ENCODE measurements at places on chromosomes 11 and 22. TPM values are rescaled to one million over a fixed set of nuclear protein-coding genes. Genes with fewer than 3 reads are reported as not detected.

The MRGPRF gene
- total RNA-seq: 0.76 TPM

The MRPL11 gene
- total RNA-seq: 126 TPM

The FKBP2 gene
- total RNA-seq: 69.2 TPM

The C11orf91 gene
- 0.54 TPM for total RNA-seq

The OR6A2 gene
- 0.22 TPM for total RNA-seq

The RFPL2 gene
- total RNA-seq: 0.61 TPM

The ENTHD1 gene
- not detected for total RNA-seq

The BARX2 gene
- 0.12 TPM for total RNA-seq

The CCDC89 gene
- 0.22 TPM for total RNA-seq

The IRAG1 gene
- total RNA-seq: 3.7 TPM

The GSTT2B gene
- 14.3 TPM for total RNA-seq

The APOA4 gene
- total RNA-seq: not detected

The MS4A15 gene
- 1.5 TPM for total RNA-seq

- peaks cover 28% of the 10 kb centered on the region for H3K4me1 ChIP-seq
- no peaks in the 10 kb centered on the region for H3K27me3 ChIP-seq
- no peaks in the 10 kb centered on the region for H3K36me3 ChIP-seq
- no peak overlapping the region for H3K4me3 ChIP-seq
Measured at GRCh38 chr11:119730789-119731386, 1.9 kb upstream of the NECTIN1 start.

GRCh38 chr11:122375687-122376399 lies 259.8 kb upstream of the BLID start:
- H3K4me1 ChIP-seq: peaks cover 11% of the 10 kb centered on the region
- H3K27ac ChIP-seq: no peak overlapping the region
- peak; percentile 54 for DNase-seq
- no peaks in the 10 kb centered on the region for H3K27me3 ChIP-seq

DNA sequence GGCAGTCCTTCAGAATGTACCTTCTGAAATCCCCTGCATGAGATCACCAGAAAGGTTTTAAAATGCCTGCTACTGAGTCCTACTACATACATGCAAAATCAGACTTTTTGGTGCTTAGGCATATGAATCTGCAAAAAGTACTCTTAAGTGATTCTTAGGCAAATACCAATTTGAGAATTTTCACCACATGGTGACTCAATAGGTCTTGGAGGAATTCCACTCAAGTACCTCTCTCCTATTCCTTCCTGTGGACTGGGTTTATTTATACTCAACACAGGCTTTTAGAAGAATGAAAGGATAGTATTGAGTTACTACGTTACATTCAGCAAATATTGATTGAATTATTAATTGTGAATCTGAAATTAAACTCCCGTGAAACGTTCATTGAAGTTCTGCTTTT lies 223.9 kb downstream of the CNTN5 start:
- H3K27me3 ChIP-seq: no peaks in the 10 kb centered on the region
- DNase-seq: no peak
- H3K36me3 ChIP-seq: no peaks in the 10 kb centered on the region
- no peaks in the 10 kb centered on the region for H3K4me1 ChIP-seq

- DNase-seq: no peak
- no peaks in the 10 kb centered on the region for H3K36me3 ChIP-seq
- H3K4me1 ChIP-seq: no peaks in the 10 kb centered on the region
- no peaks in the 10 kb centered on the region for H3K27me3 ChIP-seq
- no peak overlapping the region for H3K27ac ChIP-seq
Measured at GRCh38 chr11:75301601-75302345, 49.7 kb downstream of the ARRB1 start.

- DNase-seq: no peak
- H3K4me3 ChIP-seq: no peak overlapping the region
- peaks cover 22% of the 10 kb centered on the region for H3K4me1 ChIP-seq
- H3K36me3 ChIP-seq: no peaks in the 10 kb centered on the region
- H3K27ac ChIP-seq: no peak overlapping the region
Measured at GRCh38 chr22:19889951-19890350, 35.3 kb upstream of the GNB1L start.

DNA sequence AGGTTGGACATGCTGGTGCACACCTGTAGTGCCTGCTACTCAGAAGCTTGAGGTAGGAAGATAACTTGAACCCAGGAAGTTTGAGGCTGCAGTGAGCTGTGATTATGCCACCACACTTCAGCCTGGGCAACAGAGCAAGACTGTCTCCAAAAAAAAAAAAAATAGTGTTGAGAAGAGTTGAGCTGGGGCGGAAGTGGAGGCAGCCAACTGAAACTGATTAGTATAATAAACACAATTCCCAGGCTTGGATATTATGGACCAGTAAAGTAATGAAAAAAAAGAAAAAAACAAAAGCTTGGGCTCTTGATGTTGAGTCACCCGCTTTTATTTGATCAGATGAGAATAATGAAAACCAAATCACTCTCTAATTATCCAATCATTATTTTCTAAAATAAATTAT lies 21.0 kb downstream of the LDLRAD3 start:
- H3K4me3 ChIP-seq: no peak overlapping the region
- no peaks in the 10 kb centered on the region for H3K4me1 ChIP-seq

DNA sequence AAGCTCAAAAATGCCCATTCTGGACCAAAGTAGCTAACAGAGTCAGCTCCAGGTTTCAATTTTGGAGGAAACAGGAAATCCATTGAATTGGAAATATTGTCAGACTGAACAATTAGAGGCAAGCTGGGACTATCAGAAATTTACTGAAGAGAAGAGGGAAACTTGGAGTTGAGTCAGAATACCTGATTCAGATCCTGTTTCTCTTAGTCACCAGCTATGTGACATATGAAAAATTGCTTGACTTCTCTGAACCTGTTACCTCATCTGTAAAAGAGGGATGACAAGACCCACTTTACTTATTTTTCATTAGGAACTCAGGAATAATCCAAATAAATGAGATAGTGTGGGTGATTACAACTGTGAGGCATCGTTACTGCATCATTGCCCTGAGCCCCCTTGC lies 148.9 kb upstream of the CADM1 start:
- H3K36me3 ChIP-seq: no peaks in the 10 kb centered on the region
- no peaks in the 10 kb centered on the region for H3K27me3 ChIP-seq
- DNase-seq: no peak
- no peak overlapping the region for H3K4me3 ChIP-seq

GRCh38 chr11:33296695-33297094 lies 39.5 kb downstream of the HIPK3 start:
- no peak for DNase-seq
- no peaks in the 10 kb centered on the region for H3K36me3 ChIP-seq

DNA sequence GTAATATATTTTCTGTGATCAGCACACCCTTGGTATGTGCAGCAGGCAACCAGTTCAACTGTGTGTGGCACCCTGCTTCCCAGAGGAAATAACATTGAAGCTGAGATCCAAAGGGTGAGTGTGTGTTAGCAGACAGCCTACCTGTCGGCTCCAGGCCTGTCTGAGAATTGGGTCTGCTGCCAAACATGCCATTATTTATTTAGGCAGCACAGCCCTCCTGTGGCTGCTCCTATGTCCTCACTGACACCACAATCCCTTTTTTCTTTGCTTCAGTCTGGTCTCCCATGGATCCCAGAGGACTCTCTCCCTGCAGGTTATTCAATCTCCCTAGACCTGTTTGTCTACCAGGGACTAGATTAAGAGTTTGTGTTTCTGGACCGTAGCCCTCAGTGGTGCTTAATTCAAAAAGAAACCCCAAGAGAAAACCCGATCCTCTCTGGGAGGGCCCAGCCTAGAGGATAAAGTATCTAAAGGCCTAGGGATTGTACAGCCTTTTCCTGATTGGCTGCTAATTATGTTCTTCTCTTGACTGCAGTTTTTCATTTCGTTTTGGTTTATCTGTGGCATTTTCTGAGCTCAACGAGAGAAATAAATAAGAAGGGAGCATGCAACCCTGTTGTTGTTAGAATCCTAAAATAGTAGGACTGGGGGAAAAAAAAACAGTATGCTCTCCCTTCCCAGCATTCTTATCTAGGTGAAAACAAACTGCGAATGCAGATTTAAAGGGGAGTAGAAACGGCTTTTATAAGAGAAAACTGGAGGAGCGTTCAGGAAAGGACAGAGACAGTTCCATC lies 24.1 kb downstream of the KCNE3 start:
- no peaks in the 10 kb centered on the region for H3K27me3 ChIP-seq
- H3K27ac ChIP-seq: no peak overlapping the region
- DNase-seq: peak; percentile 19
- 0 out of 2 replicates have a peak, but pooled peaks cover 8% of the 10 kb centered on the region for H3K4me1 ChIP-seq

DNA sequence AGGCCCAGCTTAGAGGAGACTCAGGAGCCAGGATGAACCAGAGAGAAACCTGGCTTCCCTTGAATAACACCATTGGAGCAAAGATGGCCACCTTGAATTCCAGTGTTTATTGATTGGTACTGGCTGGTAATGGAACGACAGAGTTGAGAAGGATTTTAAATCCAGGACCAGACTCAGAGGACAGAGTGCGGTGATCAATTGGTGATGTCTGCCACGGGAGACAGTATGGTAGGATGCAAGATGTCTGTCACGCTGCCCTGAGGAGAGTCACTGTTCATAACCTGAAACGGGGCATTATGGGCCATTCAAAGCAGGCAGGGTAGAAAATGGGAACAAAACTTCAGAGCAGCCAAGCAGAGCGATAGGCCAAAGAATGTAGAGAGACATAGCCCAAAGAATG lies 55.4 kb upstream of the ISX start:
- H3K36me3 ChIP-seq: no peaks in the 10 kb centered on the region
- no peak overlapping the region for H3K27ac ChIP-seq
- H3K4me1 ChIP-seq: no peaks in the 10 kb centered on the region
- H3K4me3 ChIP-seq: no peak overlapping the region
- no peak for DNase-seq

GRCh38 chr11:65546217-65546958 lies 11.8 kb downstream of the LTBP3 start:
- H3K27me3 ChIP-seq: no peaks in the 10 kb centered on the region
- H3K4me1 ChIP-seq: peaks cover 18% of the 10 kb centered on the region
- DNase-seq: peak; percentile 50

DNA sequence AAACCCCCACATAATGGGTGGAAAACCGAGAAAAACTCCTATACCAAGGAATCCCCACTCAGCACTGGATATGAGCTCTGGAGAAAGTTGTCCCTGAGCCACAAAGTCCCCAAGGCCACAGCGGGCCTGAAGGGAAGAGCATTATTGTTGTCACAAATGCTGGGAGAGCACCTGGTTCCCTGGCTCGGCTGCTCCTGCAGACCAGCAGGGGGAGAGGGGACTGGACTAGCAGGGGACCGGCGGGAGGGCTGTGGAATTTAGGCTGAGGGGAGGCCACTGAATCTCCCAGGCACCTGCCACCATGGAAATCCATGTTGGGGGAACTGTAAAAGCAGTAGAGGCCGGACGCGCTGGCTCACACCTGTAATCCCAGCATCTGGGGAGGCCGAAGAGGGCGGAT lies 7.0 kb downstream of the PC start:
- H3K27me3 ChIP-seq: no peaks in the 10 kb centered on the region
- H3K36me3 ChIP-seq: no peaks in the 10 kb centered on the region
- H3K4me3 ChIP-seq: no peak overlapping the region

- no peak for DNase-seq
- H3K4me3 ChIP-seq: no peak overlapping the region
- no peaks in the 10 kb centered on the region for H3K36me3 ChIP-seq
- no peaks in the 10 kb centered on the region for H3K4me1 ChIP-seq
Measured at GRCh38 chr11:112822478-112823274, 138.5 kb upstream of the NCAM1 start.

GRCh38 chr11:128412847-128413791 lies 174.2 kb downstream of the ETS1 start:
- no peak overlapping the region for H3K27ac ChIP-seq
- peaks cover 30% of the 10 kb centered on the region for H3K27me3 ChIP-seq
- H3K4me1 ChIP-seq: no peaks in the 10 kb centered on the region
- H3K4me3 ChIP-seq: no peak overlapping the region

- no peak for DNase-seq
- H3K27me3 ChIP-seq: no peaks in the 10 kb centered on the region
- H3K4me3 ChIP-seq: no peak overlapping the region
- no peaks in the 10 kb centered on the region for H3K36me3 ChIP-seq
- H3K4me1 ChIP-seq: no peaks in the 10 kb centered on the region
Measured at GRCh38 chr11:21411597-21411996, 742.2 kb downstream of the NELL1 start.

- H3K4me1 ChIP-seq: peaks cover 3% of the 10 kb centered on the region
- no peak overlapping the region for H3K4me3 ChIP-seq
- DNase-seq: no peak
- no peak overlapping the region for H3K27ac ChIP-seq
- H3K27me3 ChIP-seq: no peaks in the 10 kb centered on the region
- H3K36me3 ChIP-seq: peaks cover 33% of the 10 kb centered on the region
Measured at GRCh38 chr22:42214633-42215415, 55.6 kb downstream of the TCF20 start.

DNA sequence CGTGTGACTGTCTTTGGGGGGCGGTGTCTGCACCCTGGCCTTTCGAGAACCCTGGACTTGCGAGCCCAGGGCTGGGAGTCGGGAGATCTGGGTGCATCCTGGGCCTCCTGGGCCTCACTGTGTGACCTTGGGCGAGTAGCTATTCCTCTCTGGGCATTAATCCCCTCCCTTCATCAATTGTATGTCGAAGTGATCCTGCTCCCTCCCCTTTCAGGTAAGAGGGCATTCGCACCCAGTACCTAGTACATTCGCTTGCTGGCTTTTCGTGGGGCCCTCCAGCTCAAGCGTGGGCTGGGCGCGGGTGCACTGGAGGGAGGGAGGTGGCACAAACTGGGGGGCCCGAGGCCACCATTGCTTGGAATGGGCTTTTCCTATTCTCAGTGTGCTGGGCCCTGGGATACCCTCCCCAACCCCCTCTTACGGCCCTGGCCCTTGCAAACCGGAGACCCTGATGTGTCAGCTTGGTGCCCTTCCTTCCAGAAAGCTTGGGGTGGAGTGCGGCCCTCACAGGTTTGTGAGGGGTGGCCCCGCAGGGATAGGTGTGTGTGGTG lies 530 bp downstream of the USP35 start:
- DNase-seq: no peak
- no peaks in the 10 kb centered on the region for H3K27me3 ChIP-seq
- H3K27ac ChIP-seq: no peak overlapping the region
- H3K4me1 ChIP-seq: peaks cover 42% of the 10 kb centered on the region
- H3K4me3 ChIP-seq: peak overlapping the region; percentile 66
- H3K36me3 ChIP-seq: no peaks in the 10 kb centered on the region

DNA sequence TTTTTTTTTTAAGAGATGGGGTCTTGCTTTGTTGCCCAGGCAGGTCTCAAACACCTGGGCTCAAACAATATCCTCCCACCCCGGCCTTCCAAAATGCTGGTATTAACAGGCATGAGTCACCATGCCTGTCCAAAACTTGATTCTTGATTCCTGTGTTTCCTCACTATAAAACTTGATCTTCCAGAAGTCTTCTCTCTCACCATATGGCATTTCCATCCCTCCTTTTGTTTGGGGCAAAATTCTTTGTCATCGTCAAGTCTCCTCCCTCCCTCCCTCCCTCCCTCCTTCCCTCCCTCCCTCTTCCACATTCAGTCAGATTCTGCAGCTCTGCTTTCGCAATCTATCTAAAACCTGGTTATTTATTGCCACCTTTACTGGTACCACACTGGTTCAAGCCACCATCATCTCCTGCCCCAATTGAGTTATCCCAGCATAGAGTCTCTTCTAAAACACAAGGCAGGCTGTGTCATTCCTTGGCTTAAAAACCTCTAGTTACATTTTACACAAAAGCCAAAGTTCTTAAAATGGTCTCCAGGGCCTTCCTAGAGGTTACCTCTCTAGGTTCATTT lies 65.0 kb upstream of the HORMAD2 start:
- no peaks in the 10 kb centered on the region for H3K4me1 ChIP-seq
- H3K27me3 ChIP-seq: no peaks in the 10 kb centered on the region
- no peak overlapping the region for H3K4me3 ChIP-seq
- H3K27ac ChIP-seq: no peak overlapping the region
- peaks cover 22% of the 10 kb centered on the region for H3K36me3 ChIP-seq

Measured in HCT116 (cell line).